NCI-H1105 treated with DMSO at 0.1 percent for 48 hours (cell line): ENCODE measurements at places on chromosomes 11 and 22.

GRCh38 chr11:107653076-107653475, 58.8 kb downstream of the SLN start:
- DNase-seq: no peak

DNA sequence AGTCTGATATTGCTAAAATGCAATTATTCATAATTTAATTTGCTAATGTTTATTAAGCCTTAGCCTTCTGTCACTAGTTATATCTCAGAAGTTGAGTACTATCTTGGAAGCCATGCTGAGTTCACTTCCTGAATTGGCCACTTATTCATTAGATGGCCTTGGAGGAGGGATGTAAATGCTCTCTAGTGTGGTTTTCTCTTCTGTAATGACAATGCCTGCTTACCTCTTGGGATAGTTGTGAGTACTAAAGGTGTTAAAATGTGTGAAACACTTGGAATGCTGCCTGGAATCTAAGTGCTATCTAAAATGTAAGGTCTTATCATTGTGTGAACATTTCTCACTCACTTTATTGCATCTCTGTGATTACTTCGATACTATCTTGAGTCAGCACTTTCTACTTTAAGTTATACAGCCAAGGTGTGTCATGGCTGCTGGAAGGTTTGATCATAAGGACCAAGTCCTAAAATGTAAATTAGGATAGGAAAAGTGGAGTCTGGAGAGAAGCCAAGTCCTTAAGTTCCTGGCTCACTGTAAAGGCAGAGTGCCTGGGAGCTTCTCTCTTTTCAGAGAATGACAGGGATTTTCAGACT, 12.4 kb downstream of the GLYATL2 start:
- DNase-seq: no peak

- no peak for DNase-seq
Measured at GRCh38 chr11:126101930-126102283, 39.2 kb upstream of the CDON start.

DNA sequence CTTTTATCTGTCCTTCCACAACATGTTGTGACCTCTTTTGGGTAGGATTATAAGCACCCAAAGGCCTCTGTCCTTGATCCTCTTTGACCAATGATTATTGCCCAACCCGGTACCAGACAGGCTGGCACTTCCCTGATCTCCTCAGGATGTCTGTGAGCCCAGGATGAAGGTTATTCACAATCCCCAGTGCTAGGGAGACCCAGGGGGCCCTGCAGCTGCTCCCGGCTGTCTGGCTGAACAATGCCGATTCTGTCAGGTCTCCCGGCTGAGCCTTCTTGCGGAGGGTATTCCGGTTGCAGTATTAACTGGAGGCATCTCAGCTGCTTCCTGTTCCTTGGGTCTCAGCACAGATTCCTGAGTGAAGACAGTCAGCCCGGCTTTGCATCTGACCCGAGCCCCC, 71.2 kb upstream of the CDON start:
- no peak for DNase-seq

GRCh38 chr11:127675581-127675980, 675.0 kb upstream of the KIRREL3 start:
- DNase-seq: no peak

GRCh38 chr11:76279038-76279437, 72.7 kb upstream of the WNT11 start:
- no peak for DNase-seq

GRCh38 chr22:31738566-31738965, 11.4 kb downstream of the PRR14L start:
- DNase-seq: no peak

GRCh38 chr11:113113801-113114704, 152.8 kb downstream of the NCAM1 start:
- DNase-seq: peak; percentile 56
